ENCODE measurements at places on chromosomes 12 and 14.
A peak's percentile ranks its signal among the peaks of the same experiment; 100 is the strongest.

DNA sequence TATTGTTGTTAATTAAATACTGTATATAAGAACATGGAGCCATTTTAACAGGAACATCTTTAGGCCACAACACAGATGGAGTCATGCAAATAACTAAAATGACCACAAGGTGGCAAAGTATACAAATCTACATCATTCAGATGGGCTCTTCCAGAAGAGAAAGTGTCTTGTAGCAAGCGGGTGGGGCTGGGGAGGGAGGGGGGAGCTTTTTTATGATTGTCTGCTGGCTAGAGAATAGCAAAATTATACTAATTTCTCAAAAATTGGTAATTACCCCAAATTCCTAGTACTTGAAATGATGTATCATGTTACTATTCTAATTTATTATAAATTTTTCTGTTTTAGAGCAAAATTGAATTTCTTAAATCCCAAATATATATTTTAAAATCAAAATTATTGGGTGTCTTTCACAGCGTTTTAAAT lies 378.7 kb downstream of the PRKD1 start:
- peak; percentile 61 for DNase-seq

GRCh38 chr12:49702009-49702408 lies 5.2 kb downstream of the FMNL3 start:
- DNase-seq: no peak

- DNase-seq: no peak
Observed at GRCh38 chr14:93019367-93019843, 96.3 kb downstream of the ITPK1 start.

GRCh38 chr14:36556811-36557433 lies 25.5 kb downstream of the NKX2-8 start:
- peak; percentile 51 for DNase-seq

DNA sequence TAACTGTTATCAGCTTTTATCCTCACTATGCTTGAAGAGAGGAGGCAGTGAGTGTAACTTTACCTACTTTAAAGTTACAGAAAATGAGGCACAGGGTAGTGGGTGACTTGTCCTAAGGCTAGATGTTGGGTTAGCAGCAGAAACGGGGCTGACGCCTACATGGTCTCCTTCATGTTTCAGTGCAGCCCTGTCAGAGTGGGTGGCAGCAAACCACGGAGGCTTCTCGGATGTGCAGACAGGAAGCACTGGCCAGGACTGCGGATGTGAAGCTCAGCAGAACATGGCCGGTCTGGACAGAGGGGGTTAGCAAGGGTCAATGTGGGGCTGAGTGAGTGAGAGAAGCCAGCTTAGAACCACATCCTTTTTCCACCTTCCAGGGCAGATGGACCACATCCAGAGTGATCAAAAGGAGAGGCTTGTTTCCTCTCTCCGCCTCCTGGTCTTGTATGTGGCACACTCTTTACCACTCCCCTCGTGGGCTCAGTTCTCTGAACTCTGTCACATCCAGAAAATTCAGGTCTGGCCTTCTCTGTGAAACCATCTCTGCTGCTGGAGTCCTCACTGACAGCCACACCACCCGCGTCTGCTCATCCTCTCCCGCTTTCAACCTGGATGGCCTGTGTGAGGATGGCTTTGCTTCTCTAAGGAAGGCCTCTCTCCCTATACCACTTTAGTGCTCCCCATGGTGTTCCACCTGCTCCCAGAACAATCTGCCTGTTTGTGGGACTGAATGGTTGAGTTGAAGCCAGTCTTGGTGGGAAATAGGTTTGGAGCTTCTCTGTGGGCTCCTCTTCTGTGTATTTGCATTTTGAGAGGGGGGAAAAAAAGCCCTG lies 14.1 kb downstream of the SUSD6 start:
- no peak for DNase-seq

DNA sequence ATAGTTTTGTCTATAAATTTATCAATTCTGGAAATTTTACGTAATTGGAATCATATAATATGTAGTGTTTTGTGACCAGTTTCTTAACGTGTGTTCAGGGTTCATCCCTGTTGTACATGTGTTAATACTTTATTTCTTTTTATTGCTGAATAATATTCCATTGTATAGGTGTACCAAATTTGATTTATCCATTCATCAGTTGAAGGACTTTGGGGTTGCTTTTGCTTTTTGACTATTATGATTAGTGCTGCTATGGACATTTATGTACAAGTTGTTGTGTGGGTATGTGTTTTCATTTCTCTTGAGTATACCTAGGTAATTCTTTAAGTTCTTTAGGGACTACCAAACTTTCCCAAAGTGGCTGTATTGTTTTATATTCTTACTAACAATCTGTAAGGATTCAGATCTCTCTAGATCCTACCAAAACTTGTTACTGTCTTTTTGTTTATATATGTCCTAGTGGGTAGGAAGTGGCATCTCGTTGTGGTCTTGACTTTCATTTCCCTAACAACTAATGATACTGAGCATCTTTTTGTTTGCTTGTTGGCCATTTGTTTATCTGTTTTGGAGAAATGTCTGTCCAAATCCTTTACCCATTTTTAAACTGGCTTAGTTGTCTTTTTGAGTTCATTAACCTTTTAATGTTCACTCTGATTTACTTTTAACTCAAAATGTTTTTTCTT lies 14.9 kb downstream of the VRK1 start:
- DNase-seq: no peak

DNA sequence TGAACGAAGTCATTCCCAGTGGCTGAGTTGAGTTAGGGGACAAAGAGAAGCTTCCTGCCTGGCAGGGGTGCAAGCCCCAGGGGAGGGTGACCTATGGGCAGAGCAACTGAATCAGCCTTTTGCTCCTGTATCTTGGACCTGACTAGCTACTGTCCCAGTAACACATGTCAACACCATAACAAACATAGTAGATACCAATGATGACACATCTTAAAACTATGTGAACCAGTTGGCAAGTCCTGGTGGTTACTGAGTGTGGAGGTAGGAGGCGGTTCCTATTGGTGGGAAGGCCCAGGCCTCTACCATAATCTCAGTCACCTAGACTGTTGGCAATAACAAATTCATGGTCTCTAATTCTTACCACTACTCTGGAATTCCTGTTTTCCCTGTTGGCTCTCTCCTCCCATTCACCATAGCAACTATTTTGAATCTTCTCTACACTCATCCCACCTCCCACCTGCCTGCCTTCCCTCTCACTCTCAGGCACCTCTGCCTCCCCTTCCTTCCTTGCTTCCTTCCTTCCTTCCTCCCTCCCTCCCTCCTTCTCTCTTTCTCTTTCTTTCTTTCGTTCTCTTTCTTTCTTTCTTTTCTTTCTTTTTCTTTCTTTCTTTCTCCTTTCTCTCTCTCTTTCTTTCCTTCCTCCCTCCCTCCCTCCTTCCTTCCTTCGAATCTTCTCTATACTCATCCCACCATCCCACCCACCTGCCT lies 8.1 kb upstream of the P2RX7 start:
- DNase-seq: no peak

GRCh38 chr14:26835979-26836570 lies 238.2 kb upstream of the NOVA1 start:
- no peak for DNase-seq

DNA sequence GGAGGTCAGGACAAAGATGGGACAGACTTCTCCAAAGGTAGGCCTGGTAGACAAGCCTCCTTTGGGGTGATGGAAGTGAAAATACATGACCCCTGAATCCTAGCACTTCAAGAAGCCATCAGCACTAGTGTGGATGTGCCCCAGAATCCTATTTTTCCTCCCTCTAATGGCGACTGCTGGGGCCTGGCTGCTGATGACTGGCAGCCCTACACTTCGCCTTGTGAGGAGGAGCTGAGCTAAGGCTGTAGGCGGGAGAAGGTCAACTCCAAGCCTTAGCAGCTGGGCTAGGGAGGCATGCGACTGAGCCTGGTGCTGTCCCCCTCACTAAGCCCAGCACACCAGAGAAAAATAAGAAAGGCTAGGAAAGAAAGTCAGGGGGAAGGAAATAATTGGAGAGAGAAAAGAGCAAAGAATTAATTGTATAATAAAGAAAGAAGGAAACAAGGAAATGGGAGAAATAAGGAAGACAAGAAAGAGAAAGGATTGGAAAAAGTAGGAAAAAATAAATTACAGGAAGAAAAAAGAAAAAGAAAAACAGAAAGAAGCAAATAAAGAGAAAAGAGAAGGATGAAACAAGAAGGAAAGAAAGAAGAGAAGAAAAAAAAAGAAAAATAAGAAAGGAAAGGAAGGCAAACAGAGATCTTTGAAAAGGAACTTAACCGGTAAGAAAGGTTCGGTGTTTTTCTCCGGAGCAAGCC lies 4.7 kb upstream of the HOXC10 start:
- no peak for DNase-seq

- DNase-seq: no peak
Observed at GRCh38 chr12:46585854-46586621, 213.5 kb upstream of the SLC38A2 start.

DNA sequence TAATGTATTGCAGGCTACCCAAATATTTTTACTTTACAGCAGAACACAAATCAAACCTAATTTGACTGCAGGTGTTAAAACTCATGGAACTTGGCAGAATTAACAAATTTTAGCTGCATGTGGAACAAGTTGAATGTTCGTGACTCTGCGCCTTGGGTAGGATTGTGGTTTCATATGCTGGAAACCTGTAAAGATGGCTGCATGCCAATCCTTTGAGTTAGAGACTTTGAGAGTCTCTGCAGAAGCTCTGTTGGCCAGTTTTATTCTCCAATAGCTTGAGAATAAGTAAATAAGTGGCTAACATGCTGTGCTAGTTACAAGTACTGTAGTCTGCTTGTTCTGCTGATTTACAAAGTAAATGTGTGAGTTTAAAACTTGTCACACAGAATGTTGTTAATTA lies 77.8 kb downstream of the PDE6H start:
- DNase-seq: no peak

- no peak for DNase-seq
Observed at GRCh38 chr12:67357376-67358125, 88.4 kb downstream of the CAND1 start.

DNA sequence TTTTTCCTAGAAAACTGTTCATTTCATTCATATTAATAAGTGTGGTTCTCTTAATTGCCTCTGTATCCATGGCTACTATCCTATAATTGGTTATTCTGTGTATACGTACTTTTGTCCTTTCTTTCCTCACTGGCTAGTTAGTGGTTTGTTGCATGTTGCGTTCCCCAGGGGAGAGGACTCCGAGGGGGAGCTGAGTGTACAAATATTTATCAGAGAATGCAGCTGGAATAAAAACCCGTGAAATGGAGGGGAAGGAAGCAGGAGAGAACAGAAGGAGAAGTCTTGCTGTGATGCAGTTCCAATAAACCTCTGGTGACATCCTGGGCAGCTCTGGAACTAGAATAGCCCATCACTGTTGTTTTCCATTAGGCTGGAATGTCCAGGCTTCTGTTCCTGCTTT lies 117.1 kb upstream of the RGS6 start:
- DNase-seq: no peak

GRCh38 chr12:27158297-27158696 lies 75.9 kb upstream of the C12orf71 start:
- DNase-seq: no peak

DNA sequence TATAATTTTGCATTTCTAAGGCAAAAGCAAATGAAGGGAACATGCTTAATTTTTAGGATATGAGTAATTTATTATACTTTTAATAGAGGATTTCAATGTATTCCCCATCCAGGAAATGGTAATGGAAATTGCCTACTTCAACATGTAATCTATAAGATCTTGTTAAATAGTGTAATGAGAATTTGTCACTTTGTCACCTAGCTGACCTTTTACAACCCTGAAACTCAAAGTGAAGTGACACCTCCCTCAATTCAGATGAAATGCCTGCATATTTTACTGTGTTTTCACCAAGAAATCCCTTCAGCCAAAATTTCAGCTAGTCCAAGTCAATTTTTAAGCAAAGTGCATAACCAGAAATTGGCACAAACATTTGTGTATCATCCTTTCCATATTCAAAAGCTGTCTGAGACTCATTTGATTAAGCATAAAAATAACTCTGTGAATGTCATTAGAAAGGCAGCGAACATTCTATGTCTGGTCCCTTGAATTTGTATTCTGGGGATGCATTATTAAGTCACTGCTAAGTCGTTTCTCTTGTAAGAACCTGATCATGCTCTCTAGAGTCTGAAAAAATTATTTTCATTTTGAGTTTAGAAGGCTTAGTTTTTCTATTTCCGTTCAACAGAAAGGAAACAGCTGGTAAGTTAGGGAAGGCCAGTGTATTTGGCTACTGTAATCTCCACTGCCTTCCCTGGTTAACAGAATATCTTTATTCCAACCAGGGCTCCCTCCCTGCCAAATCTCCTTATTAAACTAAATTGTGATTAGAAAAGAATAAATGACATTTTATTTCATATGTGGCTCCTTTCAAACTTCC lies 100.8 kb downstream of the IGF1 start:
- no peak for DNase-seq

DNA sequence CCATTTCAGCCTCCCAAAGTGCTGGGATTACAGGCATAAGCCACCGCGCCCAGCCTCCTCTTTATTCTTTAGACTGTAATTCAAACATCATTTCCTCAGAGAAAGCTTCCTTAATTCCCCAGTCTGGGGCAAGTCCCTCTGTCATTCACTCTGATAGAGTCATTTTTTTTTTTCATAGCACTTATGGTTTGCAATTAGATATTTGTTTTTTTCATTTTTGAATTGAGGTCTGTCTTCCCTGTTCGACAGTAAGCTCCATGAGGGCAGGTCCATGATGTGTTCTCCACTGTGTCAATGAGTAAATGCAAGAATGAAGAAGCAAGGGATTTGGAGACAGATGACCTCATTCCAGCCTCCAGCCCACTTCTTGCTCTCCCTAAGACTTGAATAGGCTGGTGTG lies 12.1 kb downstream of the ASIC1 start:
- no peak for DNase-seq

DNA sequence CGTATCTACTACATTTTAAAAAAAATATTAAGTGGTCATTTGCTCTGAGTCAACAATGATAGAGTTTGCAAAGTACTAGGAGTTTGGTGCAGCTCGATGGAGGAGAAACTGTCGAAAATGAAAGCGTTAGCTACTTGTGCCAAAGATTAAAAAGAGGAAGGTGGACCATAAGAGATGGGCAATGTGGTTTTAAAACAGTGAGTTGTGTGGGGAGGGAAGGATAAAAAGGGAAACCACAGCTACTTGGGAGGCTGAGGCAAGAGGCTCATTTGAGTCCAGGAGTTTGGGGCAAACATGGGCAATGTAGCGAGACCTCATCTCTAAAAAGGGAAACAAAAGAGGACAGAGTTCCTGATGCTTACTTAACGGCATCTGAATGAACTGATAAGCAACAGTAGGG lies 18.2 kb upstream of the STRAP start:
- DNase-seq: no peak

GRCh38 chr12:1845886-1846285 lies 25.5 kb downstream of the LRTM2 start:
- DNase-seq: no peak

- DNase-seq: no peak
Observed at GRCh38 chr12:95672166-95672565, 118.4 kb downstream of the NTN4 start.
